Liver (tissue), 10 donors: ENCODE measurements at places on chromosomes 5 and 9. TPM values are rescaled to one million over a fixed set of nuclear protein-coding genes. Genes with fewer than 3 reads are reported as not detected.

Gene PCDHGC4
- total RNA-seq, result 0.33 TPM

Gene CCDC152
- total RNA-seq, result 0.08 TPM

Gene SLC35A4
- total RNA-seq, result 17.5 TPM

GRCh38 chr5:52943285-52943684, 45.9 kb upstream of the ITGA2 start:
- DNase-seq, result no peak

DNA sequence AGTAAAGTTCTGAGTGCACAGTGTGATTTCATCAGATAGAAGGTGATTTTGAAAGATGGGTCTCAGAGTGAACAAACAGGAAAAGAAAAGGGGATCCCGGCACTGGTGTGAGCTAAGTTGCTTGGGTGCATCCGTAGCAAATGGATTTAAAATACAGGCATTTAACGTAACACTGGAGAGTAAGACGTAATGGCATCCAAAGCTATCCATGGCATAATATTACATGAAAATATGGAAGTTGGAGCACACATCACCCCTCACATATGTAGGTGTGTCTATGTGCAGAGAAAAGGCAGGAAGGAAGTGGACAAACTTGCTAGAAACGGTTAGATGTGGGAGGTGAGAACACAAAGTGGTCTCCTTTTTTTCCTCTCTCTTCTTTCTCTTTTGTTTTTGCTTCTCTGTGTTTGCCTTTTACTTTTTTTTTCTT, 38.2 kb upstream of the SEMA4D start:
- no peak for DNase-seq

GRCh38 chr5:124034963-124035362, 523.0 kb downstream of the CSNK1G3 start:
- no peak for DNase-seq

- no peak for DNase-seq
Measured at GRCh38 chr5:96440185-96440538, 7.1 kb upstream of the PCSK1 start.

DNA sequence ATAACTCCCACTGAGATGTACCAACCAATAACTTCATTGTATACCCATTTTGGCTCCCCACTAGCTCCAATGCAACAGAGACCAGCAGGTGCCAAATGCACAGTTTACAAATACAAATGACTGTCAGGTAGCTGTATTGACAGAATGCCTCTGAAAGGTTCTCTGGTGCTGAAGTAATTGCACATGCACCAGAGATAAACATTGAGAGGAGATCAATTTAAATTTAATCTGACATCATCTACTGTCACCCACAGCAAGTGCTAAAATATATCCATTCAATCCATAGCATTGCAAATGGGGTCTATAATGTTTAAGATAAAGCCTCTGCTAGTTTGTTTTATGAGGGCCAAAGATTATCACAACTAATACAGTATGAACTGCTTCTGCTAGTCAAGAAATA, 80.2 kb downstream of the STX17 start:
- DNase-seq, result no peak

GRCh38 chr9:113772121-113772810, 103.8 kb upstream of the ZNF618 start:
- DNase-seq, result no peak

DNA sequence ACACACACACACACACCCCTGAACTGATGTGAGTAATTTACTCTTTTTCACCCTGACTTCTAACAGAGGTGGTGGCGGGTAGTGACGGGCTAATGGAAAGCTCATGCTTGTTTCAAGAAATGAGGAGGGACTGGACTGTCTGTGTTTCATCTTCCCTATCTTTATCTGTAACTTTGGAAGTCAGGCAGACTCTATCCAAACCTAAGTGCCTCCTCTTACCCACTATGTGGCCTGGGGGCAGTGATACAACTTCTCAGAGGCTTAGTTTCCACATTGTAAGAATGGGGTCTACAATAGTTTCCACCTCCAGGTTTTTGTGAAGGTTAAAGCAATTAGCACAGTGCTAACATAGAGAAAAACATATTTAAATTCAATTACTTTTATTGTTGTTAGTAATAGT, 5.9 kb upstream of the TRPM3 start:
- DNase-seq, result no peak

DNA sequence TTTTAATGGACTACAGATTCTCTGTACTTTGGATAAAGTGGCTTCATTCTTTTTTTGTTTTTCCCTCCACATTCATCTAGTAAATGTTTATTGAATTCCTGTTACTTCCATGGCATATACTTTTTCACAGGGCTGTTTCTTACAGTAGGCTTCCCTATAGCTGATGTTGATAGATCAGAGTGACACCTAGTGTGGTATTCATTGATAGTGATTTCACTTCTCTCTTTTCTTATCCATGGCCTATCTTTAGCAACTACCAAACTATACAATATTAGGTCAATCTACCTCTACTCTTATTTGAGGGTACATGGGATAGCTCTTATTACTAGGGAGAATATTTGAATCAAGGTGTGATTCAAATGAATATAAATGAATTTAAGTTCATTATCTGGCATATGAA, 35.8 kb downstream of the FSD1L start:
- no peak for DNase-seq

DNA sequence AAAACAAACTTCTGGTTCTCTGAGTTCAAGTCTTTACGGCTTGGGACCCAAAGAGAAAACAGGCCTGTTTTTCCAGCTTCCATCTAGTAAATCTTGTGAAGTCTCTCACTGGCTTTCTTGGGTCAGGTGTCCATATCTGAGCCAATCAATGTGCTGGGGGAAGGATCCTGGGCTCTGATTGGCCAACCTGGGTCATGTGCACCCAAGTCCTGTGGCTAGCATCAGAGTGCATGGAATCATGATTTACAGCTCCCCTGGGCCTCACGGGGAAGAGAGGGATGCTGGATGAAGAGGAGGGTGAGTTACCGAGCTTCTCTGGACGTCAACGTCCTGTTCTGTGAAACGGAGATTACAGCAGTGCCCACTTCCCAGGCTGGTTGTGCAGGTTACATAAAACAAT, 19.4 kb downstream of the CXCL14 start:
- DNase-seq, result no peak

- no peak for DNase-seq
Measured at GRCh38 chr5:32512926-32513325, 68.4 kb upstream of the ZFR start.

GRCh38 chr5:143010351-143010750, 240.2 kb downstream of the ARHGAP26 start:
- DNase-seq, result no peak
